ENCODE measurements at places on chromosomes 7 and 10.

DNA sequence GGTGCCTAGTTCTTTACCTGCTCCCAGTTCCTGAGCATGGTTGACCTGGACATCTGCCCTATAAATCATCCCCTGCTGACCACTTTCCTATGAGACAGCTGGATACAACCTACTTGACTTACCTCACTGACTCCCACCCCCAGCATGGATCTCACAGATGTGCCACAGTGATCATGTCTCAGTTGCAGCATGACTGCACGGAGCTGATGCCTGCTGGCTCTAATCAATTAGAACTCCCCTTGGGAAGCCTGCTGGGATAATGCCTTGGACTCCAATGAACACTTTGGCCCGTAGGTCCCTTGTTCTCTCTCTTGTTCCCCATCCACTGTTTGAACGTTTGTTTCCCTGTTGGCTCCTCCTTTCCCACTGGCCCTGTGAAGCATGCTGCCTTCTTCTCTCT is 271.2 kb upstream of the IGFBP3 start:
- DNase-seq, result no peak

- DNase-seq, result no peak
These were observed 273.8 kb upstream of the HPS1 start for GRCh38 chr10:98720551-98720950.

GRCh38 chr7:149229526-149229925 is 9.9 kb upstream of the ZNF212 start:
- DNase-seq, result no peak

- no peak for DNase-seq
These were observed 20.9 kb upstream of the MGMT start for GRCh38 chr10:129446183-129446581.

DNA sequence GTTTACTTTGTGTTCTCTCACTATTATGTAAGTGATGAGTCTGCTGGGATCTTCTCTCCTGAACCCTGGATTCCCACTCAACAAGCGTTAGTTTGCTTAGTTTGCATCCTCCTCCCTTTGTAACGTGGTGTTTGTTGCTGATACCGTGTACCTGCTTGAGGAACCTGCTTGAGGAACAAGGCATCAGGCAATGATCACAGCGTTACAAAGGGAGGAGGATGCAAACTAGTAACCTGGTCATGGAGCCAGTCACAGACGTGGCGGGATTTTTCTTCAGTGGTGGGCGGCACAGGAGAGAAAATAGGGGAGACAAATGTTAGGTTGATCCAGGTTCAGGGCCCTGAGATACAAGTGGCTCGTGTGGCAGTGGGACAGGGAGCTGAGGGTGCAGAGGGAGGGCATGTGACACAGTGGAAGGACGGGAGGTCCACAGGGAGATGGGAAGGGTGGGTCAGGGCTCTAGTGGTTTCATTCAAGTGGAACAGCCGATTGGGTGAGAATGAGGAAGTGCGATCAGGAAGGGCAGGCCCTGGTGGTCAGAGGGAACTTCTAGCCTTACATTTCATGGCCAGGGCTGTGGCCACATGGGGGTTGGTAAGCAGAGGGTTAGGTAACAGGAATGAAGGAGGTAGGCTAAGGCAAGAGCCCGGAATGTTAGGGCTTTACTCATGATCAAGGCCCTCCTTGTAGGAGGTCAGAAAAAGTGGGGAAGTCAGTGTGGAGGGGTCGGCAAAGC is 38.0 kb downstream of the SNX10 start:
- DNase-seq, result no peak

DNA sequence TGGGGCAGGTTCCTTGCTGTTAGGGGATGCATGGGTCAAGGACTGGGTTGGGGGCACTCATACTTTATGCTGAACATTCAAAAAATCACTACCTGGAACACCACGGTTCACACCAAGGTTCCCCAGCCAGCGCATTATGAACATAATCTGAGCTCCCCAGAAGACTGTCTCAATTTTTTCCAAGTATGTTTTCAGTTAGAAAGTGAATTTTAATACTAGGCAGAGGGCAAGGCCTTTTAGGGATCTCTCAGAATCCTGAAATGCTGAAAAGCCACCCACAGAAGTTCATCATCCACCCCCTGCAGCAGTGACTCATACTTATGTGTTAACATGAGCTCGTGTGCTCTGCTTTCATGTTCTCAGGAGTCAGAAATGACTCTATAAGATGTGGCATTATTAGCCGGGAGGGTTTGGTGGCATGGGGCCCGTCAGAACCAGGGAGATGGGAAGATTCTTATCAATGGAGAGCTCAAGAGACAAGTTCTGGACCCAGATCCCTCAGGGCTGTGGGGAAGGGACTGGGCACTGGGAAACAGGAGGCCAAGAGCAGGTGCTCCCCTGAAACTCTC is 185.2 kb upstream of the ITGB1 start:
- no peak for DNase-seq

DNA sequence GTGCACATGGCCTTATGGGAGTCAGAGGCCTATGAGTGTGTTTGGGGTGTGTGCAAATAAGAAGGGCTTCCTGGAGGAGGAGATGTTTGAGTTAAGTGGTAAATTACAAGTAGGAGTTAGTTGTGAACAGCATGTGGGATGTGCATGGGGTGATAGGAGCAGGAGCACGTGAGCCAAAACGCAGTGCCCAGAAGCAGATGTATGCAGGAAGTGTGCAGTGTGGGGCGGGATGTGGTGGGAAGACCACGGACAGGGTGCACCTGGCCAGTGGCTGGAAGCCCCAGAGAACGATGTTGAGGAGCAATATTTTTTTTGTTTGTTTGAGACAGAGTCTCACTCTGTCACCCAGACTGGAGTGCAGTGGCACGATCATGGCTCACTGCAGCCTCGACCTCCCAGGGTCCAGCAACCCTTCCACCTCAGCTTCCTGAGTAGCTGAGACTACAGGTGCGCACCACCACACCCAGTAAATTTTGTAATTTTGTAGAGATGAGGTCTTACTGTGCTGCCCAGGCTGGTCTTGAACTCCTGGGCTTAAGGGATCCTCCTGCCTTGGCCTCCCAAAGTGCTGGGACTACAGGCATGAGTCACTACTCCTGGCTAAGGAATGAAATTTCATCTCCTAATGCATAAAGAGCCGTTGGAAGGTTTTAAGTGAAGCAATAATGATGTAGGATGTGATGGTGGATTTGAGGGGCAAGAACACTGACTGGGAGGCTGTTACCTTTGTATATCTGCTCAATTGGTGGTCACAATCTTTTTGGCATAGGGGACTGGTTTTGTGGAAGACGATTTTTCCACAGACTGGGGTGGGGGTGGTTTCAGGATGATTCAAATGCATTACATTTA is 78.4 kb downstream of the LYZL2 start:
- DNase-seq, result no peak

- DNase-seq, result no peak
These were observed 37.8 kb downstream of the DNAJB12 start for GRCh38 chr10:72316748-72317435.

DNA sequence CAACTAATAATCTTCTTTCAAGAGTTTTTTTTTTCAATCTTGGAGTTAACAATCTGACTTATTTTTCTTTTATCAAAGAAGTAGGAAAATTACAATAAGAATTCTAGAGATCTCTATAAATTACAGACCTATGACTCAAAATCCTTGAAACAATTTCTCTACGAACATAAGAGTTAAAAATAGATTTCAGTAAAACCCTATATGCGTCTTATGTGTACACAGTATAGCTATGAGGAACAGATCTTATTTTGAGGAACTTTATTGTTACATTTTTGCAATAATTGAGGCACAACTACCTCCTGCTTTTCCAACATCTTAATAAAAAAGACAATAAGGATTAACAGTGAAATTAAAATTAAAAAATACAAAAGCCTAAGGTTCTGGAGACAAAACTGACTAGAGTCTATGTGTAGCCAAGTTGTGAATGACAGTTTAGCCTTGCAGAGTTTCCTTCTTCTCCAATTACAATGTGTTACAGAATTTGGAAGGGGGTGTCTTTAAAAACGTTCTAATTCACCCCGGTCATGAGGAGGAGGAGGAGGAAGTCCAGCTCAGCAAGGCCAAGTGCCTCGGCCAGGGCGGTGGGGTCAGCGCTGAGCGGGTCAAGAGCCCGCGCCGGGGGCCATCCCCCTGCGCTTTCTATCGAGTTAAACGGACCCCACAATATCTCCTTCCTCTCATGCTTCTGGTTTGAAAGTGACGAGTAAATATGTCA is 40.5 kb downstream of the AMZ1 start:
- no peak for DNase-seq

GRCh38 chr10:100775871-100776270 is 30.5 kb downstream of the PAX2 start:
- no peak for DNase-seq

GRCh38 chr10:88379575-88379974 is 203.5 kb downstream of the RNLS start:
- DNase-seq, result no peak

GRCh38 chr7:81159402-81159801 is 240.6 kb upstream of the SEMA3C start:
- DNase-seq, result no peak

DNA sequence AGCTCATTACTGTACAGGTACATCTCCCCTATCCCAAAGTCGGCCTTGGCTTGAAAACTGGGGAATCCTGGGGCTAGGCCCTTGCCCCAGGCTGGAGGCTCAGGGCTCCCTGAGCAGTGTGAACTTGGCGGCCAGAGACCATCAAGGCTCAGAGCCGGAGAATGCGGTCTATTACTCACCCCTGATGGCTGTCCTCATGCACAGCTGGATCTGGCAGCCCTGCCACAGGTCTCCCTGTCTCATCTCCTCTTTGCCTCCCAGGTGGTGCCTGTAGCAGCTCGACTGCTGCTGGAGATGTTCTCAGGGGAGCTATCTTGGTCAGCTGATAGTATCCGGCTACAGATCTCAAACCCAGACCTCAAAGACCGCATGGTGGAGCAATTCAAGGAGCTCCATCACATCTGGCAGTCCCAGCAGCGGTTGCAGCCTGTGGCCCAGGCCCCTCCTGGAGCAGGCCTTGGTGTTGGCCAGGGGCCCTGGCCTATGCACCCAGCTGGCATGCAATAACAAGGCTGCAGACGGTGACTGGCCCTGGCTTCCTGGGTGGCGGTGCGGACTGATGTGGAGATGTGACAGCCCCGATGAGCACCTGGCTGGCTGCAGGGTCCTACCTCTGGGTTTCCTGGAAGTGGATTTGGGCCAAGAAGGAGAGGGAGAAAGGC is 10.7 kb downstream of the IRF5 start:
- no peak for DNase-seq

- no peak for DNase-seq
These were observed 256.5 kb downstream of the FRMD4A start for GRCh38 chr10:14074062-14074884.

- DNase-seq, result no peak
These were observed 139.0 kb upstream of the MTPN start for GRCh38 chr7:136116186-136116585.

- no peak for DNase-seq
These were observed 18.0 kb upstream of the DUSP5 start for GRCh38 chr10:110479710-110480109.

DNA sequence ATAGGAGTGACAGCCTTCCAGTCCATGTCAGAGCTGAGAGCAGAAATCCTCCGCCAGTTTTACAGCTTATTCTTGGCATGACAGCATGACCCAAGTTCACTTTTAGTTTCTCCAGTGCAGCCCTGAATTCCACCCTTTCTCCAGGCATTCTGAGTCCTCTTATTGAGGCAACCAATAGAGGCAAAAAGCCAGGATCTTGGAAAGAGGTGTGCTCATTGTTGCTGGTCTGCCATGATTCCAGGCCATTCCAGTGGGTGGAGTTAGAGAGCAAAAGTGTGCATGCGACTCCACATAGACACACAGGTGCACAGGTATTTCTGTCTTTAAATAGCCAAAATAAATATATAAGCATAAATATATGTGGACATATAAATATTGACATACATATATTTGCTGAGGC is 224.7 kb upstream of the ADARB2 start:
- DNase-seq, result no peak

- DNase-seq, result no peak
These were observed 2.2 kb downstream of the GNA12 start for GRCh38 chr7:2841907-2842306.

DNA sequence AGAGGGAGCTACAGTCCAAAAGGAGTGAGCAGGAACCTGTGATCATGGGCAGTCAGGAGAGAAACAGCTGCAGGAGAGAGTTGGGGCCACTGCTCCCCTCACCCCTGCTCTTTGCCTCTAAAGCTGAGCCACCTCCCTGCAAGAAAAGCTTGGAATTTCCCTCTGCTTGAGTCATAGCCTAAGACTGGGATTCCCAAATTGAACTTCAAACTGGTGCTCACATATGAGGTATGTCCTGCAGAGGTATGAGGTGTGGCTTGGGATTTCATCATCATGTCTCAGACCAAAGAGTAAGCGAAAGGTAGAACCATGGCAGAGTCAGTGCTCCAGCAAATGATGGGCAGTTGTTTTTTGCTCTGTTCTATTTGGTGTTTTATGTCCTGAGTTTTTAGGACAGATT is 237.1 kb upstream of the NRP1 start:
- DNase-seq, result no peak

DNA sequence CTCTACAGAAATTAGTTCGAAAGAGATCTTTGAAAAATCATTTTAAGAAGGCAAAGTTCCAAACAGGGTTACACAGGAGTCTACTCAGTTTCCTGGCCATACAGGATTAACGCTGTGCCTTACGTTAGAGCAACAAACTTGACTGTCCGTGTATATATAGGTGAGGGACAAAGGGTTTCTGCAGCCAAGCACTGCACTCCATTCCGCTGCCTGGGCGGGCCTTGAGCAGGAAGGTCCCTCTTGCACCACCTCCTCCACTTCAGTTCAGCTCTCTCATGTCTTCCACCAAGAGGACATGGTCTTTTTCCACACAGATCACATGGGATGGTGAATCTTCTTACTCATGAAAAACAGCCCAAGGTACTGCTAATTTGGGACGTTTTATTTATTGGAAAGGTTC is 43.2 kb downstream of the MCMBP start:
- no peak for DNase-seq

- no peak for DNase-seq
These were observed 69.8 kb upstream of the STEAP1B start for GRCh38 chr7:22569586-22570321.

DNA sequence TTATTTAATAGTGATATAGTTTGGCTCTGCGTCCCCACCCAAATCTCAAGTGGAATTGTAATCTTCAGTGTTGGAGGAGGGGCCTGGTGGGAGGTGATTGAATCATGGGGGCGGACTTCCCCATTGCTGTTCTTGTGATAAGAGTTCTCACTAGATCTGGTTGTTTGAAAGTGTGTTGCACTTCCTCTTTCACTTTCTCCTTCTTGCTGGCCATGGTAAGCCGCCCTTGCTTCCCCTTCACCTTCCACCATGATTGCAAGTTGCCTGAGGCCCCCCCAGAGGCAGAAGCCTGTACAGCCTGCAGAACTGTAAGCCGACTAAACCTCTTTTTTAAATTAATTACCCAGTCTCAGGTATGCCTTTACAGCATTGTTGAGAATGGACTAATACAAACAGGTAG is 101.4 kb downstream of the MTPAP start:
- DNase-seq, result no peak

DNA sequence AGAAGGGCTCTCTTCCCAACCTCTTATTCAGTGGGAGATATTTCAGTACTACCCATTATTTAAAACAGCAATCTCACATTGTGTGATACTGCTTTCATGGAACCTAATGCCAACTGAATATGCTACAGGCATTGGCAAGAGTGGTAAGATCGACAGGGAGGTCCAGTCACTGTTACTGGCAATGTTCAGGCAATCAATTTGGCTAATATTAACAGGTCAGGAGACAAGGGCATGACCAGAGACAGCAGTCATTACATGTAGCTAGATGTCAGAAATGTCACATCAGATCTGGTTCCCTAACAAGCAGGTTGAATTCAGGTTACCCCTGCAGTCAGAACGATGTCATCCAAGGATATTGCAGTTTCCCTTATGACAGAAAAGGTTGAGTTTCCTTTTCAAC is 129.4 kb downstream of the ARHGAP12 start:
- DNase-seq, result no peak

- no peak for DNase-seq
These were observed 4.2 kb upstream of the HOXA13 start for GRCh38 chr7:27203964-27204594.
